ENCODE measurements at places on chromosomes 1 and 21.
A peak's percentile ranks its signal among the peaks of the same experiment; 100 is the strongest.

DNA sequence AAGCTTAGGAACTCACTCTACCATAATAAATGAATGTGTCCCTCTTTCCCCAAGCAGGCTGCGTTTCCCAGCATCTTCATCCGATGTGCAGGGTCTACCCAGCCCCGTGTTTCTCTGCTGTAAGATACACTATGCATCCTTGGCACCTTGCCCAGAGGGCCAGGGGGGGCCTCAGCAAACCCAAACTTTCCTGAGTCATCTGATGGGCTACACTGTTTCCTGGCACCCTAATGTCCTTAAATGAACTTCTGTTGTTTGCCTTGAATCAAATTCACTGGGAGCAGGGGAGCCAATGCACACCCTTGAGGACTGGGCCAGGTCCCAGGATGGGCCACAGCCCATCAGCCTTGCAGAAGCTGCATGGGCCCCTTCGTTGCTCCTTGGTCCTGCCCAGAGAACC, 145.5 kb downstream of the IGSF21 start:
- no peak for DNase-seq

DNA sequence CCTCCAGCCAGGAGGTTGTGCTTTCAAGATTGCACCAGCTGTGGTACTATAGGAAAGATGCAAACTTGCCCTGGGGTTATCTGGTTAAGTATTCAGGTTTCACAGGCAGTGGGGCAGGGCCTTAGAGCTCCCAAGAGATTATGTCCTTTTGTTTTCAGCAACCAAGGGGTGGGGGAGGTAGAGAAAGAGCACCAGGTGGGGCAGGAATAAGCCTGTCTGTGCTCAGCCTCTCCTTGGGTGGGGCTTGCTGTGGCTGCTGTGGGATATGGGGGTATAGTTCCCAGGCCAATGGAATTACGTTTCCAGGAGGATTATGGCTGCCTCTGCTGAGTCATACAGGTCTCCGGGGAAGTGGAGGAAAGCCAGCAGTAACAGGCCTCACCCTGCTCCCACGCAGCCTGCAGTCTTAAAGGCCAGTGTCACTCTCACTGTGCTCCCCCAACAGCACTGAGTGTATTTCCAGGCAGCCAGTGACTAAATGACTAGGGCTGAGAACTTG, 508.6 kb downstream of the RWDD3 start:
- peak; percentile 43 for DNase-seq

DNA sequence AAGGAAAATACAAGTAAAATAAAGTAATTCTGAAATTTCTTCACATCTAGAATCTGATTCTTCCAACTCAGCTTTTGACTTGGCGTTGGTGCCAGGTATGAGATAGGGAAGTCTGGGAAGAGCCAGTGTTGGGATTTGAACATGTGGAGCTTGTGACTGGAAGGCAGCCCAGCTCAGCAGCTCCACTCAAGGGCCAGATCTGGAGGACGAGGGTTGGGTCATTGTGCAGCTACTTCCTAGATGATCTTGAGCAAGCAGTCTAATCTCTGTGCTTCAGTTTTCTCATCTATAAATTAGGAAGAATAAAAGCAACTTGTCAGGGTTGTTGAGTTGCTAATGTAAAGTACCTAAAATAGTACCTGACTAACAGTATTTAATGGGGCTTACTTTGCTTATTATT, 5.0 kb downstream of the ADARB1 start:
- no peak for DNase-seq

GRCh38 chr1:61082311-61083012, at the start of gene NFIA:
TSS of gene NFIA (plus strand) at chr1:61082561.
- DNase-seq = peak; percentile 36

DNA sequence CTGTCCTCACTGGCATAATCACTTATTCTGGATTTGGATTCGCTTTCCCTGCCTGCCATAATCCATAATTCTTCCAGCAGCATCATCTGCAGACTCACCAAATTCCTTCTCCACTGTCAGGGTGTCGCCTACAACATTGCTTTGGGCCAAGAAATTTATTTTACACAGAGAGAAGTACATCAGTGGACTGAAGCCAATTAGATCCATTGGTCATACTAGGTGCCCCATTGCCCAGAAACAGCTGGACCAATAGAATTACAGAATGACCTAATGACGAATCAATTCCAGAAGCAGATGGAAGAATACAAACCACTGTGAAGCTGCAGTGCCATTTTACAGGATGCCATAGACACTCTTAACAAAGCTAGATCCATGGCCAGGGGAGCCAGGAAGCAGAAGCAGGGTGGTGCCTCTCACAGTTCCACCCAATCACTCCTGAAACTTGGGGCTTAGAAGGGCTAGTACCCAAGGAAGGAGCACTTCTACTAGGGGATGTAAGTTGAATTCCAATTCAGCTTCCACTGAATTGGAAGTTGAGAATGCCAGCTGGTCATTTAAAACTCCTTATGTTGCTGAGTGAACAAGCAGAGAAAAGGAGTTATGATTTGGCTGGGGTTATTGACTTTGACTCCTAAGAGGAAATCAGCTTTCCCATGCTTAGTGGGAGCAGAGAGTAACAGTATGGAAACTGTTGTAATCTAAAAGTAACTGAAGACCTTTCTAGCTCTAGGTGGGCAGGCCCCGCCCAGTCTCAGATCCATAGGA, 44.0 kb downstream of the EDN2 start:
- DNase-seq = peak; percentile 6

DNA sequence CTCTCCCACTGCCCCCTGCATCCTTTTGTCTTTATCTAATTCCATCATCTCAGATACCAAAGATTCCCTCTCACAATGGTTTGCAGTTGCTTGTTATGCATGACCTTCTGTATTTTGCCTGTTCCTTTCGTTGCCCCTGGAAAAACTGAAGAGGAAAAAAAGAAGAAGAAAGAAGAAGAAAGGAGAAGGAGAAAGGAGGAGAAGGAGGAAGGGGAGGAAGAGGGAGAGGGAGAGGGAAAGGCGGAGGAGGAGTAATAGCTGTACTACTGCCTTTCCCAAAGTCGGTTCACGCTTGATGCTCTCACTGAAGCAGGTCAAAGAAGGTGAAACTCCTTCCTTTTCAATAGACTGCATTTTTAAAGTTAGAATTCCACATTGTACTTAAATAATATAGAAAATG, 513.8 kb downstream of the PTPRC start:
- DNase-seq = no peak

DNA sequence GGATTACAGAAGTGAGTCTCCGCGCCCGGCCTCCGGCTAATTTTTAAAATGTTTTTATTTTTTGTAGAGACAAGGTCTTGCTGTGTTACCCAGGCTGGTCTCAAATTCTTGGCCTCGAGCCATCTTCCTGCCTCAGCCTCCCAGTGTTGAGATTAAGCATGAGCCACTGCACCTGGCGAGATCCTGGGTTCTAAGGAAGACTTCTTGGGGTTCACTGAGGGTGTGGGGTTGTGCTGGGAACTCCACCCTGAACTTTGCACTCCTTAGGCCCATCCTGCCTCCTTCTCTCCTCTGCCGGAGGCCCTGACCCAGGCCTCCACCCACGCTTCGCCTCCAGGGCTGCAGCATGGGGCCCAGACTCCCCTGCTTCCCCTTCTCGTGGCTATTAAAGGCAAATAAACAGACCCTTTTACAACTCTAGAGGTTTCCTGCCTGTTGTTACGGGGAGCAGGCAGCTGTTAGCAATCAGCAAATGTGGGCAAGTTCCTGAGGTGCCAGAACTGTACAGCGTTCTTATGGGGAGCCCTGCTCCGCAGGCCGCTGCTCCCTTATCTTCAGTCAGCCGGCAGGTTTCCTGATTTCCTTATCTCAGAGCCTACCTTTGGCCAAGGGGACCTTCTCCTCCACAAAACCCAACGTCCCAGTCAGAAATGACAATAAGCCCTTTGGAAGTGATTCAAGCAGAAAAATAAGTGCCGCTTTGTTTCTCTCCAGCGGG, 41.0 kb upstream of the LIN9 start:
- DNase-seq = no peak

DNA sequence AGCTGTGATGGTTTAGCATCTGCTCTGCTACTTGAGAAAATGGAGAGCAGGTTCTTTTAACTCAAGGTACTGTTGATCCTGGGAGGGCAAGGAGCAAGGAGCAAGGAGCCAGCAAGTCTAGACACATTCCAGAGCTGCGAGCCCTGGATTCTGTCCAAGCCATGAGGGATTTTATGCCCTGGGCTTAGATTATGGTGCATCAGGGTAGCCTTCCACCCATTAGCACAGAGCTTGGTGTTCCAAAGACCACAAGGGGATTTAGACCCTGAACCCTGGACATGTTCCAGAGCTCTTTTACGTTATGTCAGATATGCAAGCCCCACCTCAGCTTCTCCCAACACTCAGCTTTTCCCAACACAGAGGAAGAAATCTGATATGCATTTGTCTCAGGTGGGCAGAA, 2.0 kb upstream of the OR14I1 start:
- DNase-seq = no peak

GRCh38 chr1:7009741-7010525, 224.7 kb downstream of the CAMTA1 start:
- no peak for DNase-seq

DNA sequence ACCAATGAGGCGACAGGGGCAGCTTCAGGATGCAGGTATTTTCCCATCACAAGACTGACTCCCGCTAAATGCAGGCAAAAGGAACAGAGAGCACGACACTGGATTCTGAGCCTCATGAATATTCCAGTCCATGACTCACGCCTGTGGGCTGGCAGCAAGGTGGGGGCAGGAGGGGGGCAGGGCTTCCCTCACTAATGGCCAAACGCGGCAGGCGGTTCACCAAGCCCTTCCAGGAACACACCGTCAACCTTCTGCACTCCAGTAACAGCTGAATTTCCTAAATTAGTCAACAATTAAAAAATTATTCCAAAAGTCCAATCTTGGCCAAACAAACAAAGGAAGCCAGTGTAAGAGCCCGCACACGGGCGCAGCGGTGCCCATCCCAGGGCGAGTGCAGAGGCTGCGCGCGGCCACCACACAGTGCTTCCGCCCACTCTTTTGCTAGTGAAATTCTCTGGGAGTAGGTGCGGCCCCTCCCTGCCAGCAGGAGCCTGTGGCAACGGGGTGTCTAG, 12.5 kb upstream of the GPR153 start:
- DNase-seq = peak; percentile 65

DNA sequence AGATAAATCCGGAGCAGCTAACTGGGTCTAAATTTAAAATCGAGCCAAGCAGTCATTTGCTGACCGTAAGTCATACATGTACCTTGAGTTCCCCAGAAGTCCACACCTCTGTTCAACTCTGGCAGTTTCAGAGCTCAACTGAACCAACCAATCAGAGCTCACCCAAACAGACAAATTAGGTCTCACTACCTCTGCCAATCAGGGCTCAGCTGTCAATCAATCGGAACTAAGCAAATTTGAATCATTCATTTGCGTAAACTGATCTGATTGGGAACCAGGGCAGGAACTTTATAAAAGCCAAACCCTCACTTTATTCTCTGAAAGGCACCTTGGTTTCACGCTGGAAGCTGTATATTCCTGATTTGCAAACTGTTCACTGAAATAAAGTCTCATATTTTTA, 11.2 kb upstream of the ACBD6 start:
- no peak for DNase-seq

- DNase-seq = no peak
These were observed 1.1 kb upstream of the ARHGAP30 start for GRCh38 chr1:161070761-161071160.

GRCh38 chr21:25912402-25912746, 177.6 kb downstream of the GABPA start:
- DNase-seq = no peak

- no peak for DNase-seq
These were observed 1.6 kb downstream of the TENT5C start for GRCh38 chr1:117607471-117607870.

- DNase-seq = no peak
These were observed 23.8 kb upstream of the CSF1 start for GRCh38 chr1:109886827-109887226.

GRCh38 chr1:97451046-97451826, 469.6 kb downstream of the DPYD start:
- DNase-seq = peak; percentile 14

DNA sequence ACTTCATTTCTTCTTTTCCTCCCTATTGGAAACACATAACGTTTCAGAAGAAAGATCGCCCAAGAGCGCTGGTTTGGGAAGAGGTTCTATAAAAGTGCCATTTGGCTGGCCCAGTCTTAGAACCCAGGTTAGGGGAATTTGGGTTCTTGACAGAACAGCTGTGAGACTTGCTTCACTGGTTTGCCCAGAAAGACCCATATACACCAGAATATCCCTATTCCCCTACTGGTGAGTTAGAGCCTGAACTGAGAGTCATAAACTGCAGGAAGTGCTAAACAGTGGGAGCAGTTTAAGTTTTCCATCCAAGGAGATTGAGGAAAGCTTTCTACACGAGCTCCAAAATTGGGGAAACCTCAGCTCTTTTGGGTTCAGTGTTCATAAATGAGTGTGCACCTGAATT, 275.2 kb downstream of the VAV3 start:
- no peak for DNase-seq

- DNase-seq = no peak
These were observed 5.9 kb upstream of the RBBP5 start for GRCh38 chr1:205127646-205128045.

DNA sequence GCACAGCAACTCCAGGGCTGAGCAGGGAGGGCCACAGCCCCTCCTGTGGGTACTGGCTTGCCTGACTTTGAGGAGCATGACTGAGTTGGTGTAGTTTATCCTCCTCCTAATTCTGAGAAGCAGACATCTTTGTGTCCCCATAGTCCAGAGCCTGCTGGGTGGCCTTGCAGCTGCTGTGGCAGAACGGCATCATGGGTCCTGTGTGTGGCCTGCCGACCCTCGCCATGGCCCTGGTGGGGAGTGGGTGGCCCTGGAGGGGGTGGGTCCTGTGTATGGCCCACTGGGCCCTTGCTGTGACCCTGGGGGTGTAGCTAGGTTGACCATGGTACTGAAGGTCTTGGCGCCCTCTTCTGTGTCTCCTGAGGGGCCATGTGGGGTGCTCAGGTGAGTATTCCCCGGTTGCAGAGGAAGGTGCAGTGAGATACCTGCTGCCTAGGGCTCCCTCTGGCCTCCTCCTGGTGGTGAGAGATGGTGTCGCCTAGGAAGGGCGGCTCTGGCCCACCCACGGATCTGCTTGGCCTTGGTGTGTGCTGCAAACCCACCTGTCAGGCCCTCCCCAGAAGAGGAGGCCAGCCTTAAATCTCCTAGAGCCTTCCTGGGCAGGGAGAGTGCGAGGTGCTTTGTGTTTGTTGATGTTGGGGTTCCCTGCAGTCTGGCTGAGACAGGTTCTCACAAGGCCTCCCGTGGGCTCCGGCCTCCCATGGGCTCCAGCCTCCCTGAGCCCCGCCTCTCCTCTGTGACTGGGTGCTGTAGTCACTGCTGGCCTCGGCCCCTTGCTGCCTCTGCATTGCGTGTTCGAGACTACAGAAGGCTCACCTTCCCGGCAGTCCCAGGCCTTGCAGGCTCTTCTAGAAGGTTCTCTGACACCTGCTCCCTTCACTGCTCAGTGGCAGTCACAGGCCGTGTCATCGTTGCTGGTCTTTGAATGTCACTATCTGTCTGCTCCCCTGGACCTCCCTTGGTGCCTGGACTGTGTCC, 7.8 kb downstream of the SNAP47 start:
- no peak for DNase-seq

- no peak for DNase-seq
These were observed 45.7 kb downstream of the NTPCR start for GRCh38 chr1:232996143-232996542.

- DNase-seq = no peak
These were observed 19.8 kb upstream of the ABCD3 start for GRCh38 chr1:94398356-94398755.
